ENCODE measurements at places on chromosomes 2 and 18.

DNA sequence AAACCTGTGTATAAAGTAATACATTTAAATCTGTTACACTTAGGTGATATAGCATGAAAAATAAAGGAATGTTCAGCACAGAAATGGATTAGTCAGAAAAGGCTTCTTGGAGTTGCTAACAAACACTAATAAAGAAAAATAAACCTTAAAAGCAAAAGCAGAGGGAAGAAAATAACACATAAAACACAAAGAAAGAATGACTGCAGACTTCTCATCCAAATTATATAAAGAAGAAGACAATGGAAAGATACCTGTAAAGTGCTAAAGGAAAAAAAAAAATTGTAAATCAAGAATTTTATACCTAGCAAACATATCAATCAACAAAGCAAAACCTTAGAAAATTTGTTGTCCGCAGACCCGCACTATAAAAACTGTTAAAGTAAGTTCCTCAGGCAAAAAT, 63.6 kb downstream of the EXOC6B start:
- DNase-seq: no peak

DNA sequence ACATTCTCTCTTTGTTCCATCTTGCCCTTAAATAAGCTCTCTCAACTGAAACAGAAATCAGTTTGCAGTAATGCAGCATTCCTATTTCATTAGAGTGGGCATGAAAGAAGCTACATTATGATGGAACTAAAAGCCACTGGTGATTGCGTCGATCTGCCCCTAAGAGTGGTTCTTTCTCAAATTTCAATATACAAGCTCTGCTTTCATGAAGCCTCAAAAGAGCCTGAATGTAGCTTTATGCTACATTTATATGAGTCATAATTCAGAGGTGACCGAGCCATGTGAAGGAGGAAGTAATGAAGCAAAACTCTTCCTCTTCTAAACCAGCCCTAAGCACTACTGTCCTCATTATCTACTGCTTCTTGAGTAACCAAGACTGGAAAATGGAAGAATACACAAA, 64.8 kb upstream of the CYTIP start:
- no peak for DNase-seq

DNA sequence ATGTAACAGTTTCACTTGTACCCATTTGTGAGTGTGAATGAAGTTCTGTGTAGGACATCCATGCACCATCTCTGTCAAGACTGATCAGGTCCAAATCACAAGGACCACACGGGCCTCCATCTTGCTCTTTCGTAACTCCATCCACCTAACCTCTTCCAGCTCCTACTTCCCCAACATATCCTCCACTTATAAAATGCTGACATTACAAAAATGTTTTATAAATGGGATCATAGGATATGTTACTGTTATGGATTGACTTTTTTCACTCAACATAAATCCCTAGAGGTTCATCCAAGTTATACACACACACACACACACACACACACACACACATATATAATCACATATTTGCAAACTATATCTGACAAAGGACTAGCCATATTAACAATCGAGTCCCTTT, 476.8 kb downstream of the ZNF516 start:
- DNase-seq: no peak

- DNase-seq: no peak
Observed at GRCh38 chr2:12730265-12730664, 13.5 kb downstream of the TRIB2 start.

DNA sequence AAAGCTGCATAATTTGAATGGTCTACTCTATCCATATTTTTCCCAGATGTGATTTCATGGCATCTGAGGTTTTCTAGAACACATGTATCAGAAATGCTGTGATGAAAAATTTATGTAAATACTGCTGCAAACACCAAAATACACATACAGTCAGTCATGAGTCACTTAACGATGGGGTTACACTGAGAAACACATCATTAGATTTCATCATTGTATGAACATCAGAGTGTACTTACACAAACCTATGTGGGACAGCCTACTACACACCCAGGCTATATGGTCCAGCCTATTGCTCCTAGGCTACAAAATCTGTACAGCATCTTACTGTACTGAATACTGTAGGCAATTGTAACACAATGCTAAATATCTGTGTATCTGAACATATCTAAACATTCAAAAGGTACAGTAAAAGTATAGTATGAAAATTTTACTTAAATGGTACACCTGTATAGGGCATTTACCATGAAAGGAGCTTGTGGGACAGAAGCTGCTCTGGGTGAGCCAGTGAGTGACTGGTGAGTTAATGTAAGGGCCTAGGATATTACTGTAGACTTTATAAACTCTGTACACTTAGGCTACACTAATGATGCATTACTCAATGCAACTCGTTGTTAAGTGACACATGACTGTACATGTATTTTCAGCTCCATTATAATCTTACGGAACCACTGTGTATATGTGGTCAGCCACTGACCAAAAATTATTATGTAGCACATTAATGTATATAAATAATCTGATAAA, 33.5 kb downstream of the PNO1 start:
- no peak for DNase-seq

- DNase-seq: no peak
Observed at GRCh38 chr18:31161757-31162418, 768 bp downstream of the DSC1 start.

DNA sequence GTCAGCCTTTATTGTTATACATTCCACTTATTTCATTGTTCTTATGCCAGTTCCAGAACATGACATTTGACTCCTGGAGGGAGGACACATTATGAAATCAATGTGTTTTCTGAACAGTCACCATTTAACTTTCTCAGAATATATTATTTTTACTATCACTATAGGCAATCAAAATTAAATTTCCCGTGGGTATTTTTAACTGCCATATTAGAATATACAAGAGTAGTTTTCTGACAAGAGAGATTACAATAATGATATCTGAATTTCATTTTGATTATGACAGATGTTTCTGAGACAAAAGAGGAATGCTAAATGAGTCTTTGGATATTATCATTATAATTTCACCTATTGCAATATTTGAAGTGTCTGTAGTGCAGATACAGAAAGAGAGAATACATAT, 64.4 kb upstream of the FSIP2 start:
- no peak for DNase-seq

DNA sequence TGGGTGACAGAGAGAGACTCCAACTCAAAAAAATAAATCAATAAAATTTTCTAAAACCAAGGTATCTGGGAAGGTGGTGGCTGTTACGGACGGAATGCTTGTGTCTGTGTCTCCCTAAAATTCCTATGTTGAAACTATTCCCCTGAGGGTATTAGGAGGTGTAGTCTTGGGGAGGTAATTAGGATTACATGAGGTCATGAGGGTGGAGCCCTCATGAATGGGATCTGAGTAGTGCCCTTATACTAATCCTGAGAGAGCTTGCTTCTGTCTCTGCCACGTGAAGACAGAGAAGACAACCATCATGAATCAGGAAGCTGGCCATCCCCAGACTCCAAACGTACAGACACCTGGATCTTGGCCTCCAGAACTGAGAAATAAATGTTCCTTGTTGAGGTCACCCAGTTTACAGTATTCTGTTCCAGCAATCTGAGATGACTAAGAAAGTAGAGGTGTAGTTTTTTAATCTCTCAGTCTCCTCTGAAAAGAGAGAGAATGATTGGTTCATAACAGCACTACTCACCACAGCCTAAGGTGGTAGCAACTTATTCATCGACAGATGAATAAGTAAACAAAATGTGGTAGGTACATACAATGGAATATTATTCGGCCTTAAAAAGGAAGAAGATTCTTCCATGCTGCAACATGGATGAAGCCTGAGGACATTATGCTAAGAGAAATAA, 38.4 kb downstream of the TGFBRAP1 start:
- DNase-seq: no peak

DNA sequence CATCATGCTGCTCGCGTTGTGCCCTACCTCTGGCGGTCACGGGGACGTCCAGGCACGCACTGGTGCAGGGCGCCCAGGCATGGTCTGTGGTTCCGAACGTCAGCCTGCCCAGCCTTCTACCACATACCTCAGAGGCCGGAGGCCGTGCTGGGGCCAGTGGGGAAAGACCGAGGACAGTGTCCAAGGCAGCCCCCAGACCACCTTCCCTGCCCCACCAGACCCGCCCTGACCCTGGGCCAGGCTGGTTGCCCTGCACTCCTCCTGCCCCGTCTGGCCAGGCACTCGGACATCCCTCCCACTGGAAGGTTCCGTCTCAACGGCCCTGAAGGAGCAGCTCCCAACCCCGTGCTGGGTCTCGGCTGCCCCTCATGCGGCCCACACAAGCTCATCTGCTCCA, 32.8 kb downstream of the SLC66A2 start:
- no peak for DNase-seq

DNA sequence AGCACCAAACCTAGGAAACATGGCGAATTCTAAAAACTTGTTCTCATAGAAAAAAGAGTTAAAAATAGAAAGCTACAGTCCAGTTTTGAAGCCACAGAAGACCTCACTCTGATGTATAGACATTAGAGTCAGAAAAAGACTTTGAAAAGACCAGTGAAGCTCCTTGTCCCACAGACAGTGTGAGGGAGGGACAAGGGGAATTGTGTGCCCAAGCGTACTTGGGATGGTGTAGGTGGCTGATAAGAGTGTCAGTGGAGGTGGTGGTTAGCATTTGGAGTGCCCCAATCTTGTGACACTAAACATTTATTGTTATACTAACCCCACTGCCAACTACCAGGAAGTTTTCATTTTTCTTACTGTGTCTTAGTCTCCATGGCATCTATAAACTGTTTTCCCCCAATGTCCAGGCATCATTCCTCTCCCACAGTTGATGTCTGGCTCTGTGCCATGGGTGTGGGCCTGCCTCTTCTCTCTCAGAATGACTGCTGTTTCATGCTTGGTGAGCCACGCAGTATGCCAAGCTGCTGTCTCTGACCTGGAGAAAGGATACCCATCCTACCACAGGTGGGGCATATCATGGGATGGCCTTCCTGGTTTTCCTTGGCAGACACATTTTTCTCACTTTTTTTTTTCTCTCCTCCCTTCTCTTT, 161.4 kb downstream of the RPIA start:
- DNase-seq: no peak

- DNase-seq: no peak
Observed at GRCh38 chr2:24873619-24874018, 46.4 kb downstream of the ADCY3 start.

GRCh38 chr18:58776084-58776483, 88.6 kb upstream of the ZNF532 start:
- no peak for DNase-seq

GRCh38 chr2:33342705-33343104, 133.7 kb upstream of the RASGRP3 start:
- DNase-seq: no peak

- no peak for DNase-seq
Observed at GRCh38 chr2:5020116-5020875, 671.9 kb upstream of the SOX11 start.

DNA sequence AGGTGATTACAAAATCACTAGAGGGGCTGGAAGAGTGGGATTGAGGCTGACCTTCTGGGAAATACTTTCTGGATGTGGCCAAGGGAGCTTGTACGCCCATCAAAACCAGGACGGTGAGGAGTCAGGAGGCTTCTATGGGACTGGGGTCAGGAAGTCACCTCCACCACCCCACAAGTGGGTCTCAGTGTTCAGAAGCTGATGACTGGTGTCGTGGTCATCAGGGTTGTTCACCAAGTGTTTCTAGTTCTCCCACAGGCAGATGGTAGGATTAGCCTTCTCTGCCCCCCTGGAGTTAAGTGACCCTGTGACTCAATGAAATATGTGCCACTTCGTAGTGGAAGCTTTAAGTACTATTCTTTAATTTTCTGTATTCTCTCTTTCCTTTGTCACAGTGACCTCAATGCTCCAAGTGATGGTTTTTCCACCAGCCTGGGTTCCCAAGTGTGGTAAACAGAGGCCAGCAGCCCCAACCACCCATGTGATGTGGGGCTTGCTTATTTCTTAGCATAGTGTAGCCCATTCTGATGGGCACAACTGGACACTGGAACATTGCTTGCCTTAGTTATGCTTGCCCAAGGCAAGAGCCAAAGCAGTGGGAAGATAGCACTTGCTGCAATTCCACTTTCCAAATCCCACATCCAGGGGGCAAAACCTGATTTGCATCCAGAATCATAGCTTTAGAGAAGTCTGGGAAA, 258.8 kb downstream of the CYP26B1 start:
- no peak for DNase-seq

GRCh38 chr2:221518201-221518934, 53.7 kb downstream of the EPHA4 start:
- no peak for DNase-seq

DNA sequence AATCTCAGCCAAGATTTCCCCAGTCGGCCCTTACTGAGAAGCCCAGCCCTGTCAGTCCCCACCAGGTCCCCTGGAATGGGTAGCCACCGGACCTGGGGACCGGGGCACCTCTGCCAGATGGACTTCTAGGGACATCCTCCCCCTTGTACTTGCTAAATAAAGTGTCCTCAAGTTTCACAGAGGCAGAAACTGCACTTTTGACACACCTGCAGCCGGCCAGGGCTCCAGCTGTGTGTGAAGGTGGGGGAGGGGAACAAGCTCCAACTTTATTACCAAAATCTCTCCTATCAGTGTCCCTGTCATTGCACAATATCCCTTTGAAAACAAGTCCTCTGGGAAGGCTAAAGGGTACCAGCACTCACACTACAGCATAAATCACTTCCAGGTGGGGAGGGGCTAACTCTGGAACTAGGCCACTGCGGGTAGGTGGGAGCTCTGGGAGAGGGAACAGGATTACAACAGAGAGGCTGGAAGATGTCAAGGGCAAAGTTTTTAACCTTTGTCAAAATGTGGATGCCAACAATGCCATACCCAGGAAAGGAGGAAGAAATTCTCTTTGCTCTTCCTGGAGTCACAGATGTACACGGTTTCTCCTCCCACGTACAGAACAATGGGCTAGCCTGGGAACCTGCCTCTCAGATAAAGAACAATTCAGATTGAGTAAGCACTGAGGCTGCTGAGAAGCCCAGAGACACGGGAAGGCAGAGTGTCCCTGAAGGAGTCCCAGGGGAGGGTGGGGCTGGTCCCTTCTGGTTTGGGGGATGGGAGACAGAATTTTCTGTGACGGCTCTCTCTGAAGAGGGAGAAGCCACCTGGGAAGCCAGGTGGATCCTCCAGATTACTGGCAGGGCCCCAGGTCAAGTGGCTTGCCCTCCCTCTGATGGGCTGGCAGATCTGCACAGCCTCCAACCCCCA, 11.0 kb downstream of the SDC1 start:
- DNase-seq: no peak

DNA sequence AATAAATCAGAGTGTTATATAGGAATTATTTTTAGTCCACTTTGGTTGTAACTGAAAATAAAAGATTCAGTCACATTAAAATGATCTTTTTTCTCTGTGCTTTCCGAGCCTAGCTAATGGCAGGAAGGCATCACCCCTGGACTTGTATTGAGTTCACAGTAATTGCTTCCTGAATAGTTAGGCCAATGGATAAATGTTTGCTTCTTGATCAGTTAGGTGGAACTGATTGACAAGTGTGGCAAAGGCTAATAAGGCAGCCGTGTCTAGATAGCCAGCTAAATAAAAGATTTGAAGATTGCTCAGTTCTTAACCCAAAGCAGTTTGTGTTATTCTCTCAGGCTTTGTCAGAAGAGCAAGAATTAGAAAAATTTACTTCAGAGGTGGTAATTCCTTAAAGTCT, 20.8 kb downstream of the FAM171B start:
- no peak for DNase-seq

DNA sequence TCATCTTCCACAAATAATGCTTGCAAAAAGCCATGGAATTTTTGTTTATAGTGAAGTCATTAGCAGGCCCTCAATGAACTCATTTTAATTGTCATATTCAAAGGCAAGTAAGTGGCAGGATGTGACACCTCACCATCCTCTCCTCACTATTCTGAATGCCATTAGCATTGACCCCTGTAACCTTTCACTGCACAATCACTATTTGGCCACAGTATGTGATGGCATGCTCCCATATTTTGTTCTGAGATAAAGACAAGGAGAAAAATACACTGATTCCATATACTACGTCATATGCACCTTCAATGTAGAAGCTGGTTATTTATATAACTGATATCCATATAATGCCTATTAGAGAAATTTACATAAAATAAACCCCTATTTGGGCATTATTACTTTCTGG, 1443.2 kb downstream of the SUCLG1 start:
- DNase-seq: no peak

Data from stimulated activated CD8-positive, alpha-beta memory T cell treated with anti-CD3 and anti-CD28 coated beads, Interleukin-7, amount 100 ng/mL, for 1 hour (primary cell).